ENCODE measurements at places on chromosomes 4 and X.

- no peak for DNase-seq
Measured at GRCh38 chr4:31575504-31575903, 855.3 kb downstream of the PCDH7 start.

GRCh38 chr4:6320663-6321062 is 51.0 kb downstream of the WFS1 start:
- no peak for DNase-seq

GRCh38 chr4:128512767-128513322 is 225.2 kb upstream of the PGRMC2 start:
- no peak for DNase-seq

- DNase-seq, result no peak
Measured at GRCh38 chrX:151099001-151099400, 77.4 kb upstream of the GPR50 start.

DNA sequence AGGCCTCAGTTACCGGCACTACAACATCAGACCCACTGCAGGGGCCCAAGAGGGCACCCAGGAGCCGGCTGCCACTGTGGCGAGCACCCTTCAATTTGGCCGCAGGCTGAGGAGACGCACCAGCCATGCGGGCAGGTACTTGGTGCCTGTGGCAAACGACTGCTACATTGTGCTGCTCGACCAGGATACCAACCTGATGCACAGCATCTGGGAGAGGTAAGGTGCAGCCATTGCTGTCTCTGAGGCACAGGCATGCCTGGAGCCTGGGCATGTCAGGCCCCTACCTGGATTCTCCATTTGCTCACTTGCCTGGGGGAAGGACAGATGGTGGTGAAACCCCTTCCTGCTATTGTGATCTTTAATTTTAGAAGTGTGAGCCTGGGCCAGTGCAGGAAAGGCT is 30.1 kb downstream of the MAN2B2 start:
- no peak for DNase-seq

GRCh38 chr4:155745984-155746383 is 12.8 kb upstream of the GUCY1B1 start:
- no peak for DNase-seq

GRCh38 chr4:38762560-38762959 is 20.2 kb downstream of the TLR10 start:
- no peak for DNase-seq

Data from stimulated activated CD8-positive, alpha-beta memory T cell treated with anti-CD3 and anti-CD28 coated beads, Interleukin-4, amount 100 ng/mL, for 4 hours (primary cell).